ENCODE measurements at places on chromosomes 6 and 20.

DNA sequence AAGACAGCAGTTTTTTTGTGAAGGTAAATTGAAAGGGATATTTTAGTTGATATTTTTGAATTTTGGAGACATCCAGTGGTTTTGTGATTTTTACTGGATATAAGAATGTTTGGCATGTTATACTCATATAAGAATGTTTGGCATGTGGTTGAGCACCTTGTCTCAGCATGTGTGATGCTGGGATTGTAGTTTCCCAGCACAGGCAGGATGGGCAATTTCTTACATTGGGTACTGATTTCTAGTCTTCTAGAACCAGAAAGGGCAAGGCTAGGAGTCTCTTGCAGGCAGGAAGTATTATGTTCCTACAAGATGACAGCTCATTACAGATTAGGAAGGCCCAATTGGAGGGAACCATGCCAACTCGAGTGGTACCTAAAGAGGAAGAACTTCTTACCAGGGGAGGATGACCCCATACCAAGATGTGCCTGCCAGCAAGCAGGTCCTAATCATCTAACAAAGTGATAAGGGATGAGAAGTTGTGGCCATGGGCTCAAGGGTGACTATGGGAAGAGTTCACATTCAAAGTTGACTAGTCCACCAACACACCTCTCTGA lies 377.8 kb downstream of the UTRN start:
- DNase-seq: no peak

DNA sequence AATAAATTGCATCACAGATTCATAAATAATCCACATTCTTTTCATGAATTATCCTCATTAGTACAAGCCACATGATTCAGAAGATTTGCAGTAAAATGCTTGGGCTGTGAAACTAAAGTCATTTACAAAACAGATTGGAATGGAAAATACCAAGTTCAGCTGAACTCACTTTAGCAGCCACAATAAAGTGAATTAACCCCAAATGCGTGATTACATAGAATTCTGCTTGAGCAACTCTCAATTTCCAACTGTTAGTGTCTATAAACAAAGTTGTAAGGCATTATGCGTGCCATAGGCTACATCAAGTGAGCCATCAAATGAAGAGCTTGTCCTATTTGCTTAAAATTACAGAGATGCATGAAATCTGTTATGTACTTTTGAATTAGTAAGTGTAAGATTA lies 60.4 kb upstream of the GFRAL start:
- no peak for DNase-seq

DNA sequence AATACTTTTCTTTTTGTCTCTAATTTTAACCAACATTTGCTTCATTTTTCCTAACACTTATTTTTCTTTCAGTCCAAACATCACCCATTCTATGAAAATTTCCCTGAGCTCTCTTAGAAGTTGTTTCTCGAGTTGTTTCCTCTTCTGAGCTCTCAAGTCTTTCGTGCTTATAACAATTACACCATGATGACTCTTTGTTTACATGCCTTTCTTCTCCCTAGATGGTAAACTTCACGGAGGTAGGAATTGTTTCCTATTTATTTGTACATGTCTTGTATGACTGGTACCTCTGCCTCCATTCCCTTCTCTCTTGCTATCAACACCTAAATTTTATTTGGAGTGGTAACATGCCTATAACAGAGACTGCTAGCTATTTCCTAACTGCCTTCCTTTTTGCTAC lies 6.4 kb downstream of the BLOC1S5 start:
- DNase-seq: no peak

- no peak for DNase-seq
Measured at GRCh38 chr6:124355146-124355545, 551.5 kb downstream of the NKAIN2 start.

GRCh38 chr6:115487331-115487730 lies 573.4 kb downstream of the FRK start:
- DNase-seq: no peak

GRCh38 chr6:39260953-39261352 lies 31.7 kb upstream of the KCNK5 start:
- no peak for DNase-seq

- DNase-seq: no peak
Measured at GRCh38 chr20:49602345-49603208, 34.6 kb upstream of the PTGIS start.

DNA sequence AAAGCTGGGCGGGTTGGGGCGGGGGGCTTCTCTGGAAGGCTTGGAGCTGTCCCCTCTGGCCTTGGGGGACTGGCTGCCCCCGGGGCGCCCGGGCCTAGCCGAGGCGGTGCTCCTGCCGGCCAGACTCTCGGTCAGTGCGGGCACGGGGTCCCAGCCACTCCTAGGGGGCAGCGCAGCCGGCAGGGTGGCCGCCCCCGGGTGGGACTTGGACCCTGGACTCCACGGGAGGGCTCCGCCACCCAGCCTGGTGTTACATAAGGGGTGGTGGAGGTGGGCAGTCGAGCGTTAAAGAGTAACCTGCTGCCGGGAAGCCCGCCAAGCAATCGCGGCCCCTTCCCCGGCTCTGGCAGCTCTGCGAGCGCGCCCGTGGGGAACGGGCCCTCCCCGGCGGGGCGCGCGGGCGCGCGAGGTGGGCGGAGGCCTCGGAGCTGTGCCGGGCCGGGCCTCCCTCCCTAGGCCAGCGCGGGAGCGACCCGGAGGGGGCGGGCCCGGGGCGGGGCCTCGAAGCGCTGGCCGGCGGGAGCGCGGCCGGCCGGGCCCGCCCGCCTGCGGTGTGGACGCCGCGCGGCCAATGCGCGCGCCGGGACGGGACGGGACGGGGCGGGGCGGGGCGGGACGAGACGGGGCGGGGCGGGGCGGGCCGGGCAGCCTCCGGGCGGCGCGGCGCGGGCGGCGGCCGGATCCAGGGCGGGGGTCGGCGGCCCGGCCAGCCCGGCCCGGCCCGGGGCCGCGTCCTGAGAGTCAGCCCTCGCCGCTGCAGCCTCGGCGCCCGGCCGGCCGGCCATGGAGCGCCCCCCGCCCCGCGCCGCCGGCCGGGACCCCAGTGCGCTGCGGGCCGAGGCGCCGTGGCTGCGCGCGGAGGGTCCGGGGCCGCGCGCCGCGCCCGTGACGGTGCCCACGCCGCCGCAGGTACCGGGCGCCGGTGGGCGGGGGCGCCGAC lies at the start of gene SLC2A4RG:
Gene SLC2A4RG (plus strand): TSS at position 647 of the 940 bp plus-strand sequence. CDS start 137 bp downstream, at position 784.
- DNase-seq: peak; percentile 53

DNA sequence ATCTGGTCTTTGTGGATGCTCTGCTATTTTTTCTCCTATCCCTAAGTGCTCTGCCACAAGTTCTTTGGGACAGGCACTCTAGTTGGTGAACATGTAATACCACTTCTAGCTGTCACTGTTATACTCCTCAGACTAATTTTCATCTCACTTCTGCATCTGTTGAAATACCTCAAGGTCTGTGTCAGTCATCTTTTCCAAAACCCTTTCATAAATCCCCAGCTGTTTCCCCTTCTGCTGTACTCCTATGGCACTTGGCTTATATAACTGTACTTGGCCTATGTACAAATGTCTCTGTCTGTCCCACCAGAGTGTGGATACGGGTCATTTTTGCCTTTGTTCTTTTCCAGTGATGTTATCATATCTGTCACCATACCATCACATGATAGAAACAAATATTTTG lies 124.2 kb downstream of the FHL5 start:
- DNase-seq: no peak

GRCh38 chr6:5865506-5866031 lies 141.2 kb downstream of the NRN1 start:
- DNase-seq: no peak

GRCh38 chr20:32483351-32484224 lies 101.5 kb downstream of the NOL4L start:
- peak; percentile 61 for DNase-seq

DNA sequence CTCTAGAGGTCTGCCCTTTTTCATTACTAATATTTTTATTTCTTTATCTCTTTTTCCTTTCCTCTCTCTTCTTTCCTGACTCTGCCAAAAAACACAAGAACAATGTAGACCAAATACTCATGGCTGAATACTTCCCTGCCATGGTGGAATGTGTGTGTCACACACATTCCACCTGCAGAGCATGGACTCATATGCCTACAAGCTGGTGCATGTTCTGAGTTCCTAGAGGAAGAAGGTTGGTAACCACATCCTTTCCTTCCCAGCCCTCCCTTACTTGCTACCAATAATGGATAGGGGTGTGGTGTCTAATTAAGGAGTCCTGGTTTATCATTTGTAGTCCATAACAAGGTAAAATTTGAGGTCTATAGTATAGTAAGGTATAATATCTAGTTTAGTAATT lies 15.2 kb upstream of the CST9L start:
- DNase-seq: no peak

DNA sequence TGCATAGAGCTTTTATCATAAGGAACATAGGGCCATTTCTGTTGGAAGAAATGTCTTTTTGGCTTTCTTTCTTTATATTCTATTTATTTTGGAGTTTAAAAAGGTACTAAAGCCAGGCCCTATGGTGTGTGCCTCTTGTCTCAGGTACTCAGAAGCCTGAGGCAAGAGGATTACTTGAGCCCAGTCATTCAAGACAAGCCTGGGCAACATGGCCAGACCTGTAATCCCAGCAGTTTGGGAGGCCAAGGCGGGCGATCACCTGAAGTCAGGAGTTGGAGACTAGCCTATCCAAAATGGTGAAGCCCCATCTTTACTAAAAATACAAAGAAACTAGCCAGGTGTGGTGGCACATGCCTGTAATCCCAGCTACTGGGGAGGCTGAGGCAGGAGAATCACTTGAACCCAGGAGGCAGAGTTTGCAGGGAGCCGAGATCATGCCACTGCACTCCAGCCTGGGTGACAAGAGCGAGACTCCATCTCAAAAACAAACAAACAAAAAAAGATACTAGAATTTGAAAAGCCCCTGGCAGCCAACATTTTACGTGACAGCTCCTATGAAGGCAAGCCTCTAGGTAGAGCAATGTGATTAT lies 80.0 kb downstream of the CBFA2T2 start:
- DNase-seq: no peak

DNA sequence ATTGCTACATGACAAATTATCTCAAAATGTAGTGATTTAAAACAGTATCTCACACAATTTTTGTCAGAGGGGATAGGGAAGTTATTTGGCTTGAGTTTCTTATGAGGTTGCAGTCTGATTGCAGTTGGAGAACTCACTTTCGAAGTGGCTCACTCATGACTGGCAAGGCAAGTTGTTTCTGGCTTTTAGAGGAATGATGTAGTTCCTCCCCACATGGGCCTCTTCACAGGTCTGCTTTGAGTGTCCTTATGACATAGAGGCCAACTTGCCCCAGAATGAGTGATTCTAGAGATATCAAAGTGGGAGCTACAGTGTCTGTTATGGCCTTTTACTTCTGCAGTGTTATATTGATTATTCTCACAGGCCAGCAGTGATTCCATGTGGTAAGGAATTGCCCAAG lies 6.1 kb downstream of the DOP1A start:
- no peak for DNase-seq

DNA sequence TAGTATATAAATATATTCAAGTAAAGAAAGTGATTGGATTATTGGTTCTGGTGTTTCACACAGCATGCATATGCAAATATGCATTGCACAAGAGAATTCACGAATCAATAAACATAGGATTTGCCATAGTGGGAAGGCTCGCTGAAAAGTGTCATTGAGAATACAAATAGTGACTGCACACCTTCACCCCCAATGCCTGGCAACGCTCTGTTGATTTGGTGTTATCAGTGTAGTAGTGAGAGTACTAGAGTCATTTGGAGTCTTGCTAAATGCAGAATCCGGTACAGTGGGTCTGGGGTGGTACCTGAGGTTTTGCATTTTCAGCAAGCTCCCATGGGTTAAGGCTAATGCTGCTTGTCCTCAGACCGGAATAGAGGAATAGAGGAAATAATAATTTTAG lies 49.7 kb upstream of the NAA20 start:
- DNase-seq: no peak

DNA sequence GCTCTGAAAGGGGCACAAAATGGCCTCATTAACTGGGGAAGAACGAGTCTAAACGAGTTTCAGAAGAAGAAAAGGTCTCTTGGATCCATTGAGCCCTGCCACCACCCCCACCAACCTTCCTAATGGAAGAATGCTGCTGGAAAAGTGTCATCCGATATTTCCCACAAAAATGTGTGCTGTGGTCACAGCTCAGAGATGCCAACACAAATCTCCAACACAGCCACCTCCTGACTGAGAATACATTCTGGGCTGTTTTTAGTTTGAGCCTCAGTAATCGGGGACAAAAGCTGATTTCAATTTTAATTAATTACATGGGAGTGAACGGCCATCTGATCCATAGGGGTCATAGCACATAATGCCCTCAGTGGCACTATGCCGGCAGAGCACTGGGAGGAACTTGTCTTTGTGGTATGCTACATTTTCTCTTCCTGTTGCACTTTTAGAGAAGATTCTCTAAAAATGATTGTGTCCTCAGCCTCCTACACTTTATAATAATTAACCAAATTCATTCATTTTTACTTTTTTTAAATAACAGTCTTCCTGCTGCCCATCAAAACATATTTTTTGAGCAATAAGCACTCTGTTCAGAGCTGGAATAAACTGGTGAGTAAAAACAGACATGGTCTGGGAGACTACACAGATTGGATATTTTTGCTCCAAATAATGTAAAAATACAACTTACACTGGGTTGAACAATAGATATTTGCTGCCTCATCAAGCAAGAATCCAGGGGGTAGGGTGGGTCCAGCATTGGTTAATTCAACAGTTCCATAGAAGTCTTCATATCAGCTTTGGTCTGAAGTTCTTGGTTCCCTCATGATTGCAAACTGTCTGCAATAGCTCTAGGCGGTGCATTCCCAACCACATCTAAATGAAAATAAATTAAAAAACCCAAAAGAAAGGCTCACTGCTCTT lies 143.6 kb upstream of the TMEM170B start:
- DNase-seq: no peak

DNA sequence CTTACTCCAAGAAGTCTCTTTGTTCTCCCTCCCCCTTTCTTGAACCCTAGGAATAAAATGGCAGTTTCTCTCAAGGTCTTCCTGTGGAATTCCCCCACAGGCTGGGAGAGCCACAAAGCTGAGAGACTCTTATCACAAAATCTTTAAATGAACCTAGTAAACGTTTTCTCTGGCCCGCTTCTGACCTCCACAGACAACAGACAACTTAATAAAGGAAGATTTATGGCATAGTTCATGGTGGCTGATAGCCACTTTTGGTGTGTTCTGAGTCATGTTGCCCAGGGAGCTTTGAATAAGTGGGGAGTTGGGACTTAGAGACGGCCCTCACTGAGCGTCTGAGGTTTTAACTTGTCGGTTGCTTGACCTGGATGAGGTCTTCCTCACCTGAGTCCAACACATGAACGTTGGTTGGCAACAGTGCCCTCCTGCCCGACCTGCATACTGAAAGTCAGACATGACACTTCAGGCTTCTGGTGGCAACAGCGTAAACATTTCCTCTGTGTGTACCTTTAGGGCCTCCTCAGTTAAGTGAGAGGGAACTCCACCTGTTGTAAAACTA lies 124.1 kb downstream of the FOXO3 start:
- no peak for DNase-seq
